ENCODE measurements at places on chromosomes 1 and 21. TPM values are rescaled to one million over a fixed set of nuclear protein-coding genes. Genes with fewer than 3 reads are reported as not detected.

Gene KHDRBS1
- total RNA-seq: 48.5 TPM

Gene TBX15
- total RNA-seq: 49.6 TPM

Gene SPAG17
- total RNA-seq: 0.52 TPM

Gene MROH7
- total RNA-seq: 1.6 TPM

Gene HHIPL2
- total RNA-seq: under 0.01 TPM

Gene FAM151A
- not detected for total RNA-seq

Gene NR0B2
- total RNA-seq: not detected

Gene S100A7
- not detected for total RNA-seq

Gene SLC5A3
- total RNA-seq: 21.4 TPM

Gene DNAJC8
- 27.1 TPM for total RNA-seq

Gene MTARC1
- total RNA-seq: 5.2 TPM

Gene ERRFI1
- 3.7 TPM for total RNA-seq

Gene CORT
- total RNA-seq: 0.52 TPM

Gene SH2D5
- under 0.01 TPM for total RNA-seq

Gene SLC44A3
- 2.6 TPM for total RNA-seq

Gene BATF3
- 0.52 TPM for total RNA-seq

Gene XCL1
- total RNA-seq: not detected

Gene USP33
- 79.9 TPM for total RNA-seq

Gene SH2D1B
- total RNA-seq: 0.52 TPM

Gene KRTAP19-3
- total RNA-seq: not detected

Gene BRDT
- total RNA-seq: not detected

Gene C1orf141
- not detected for total RNA-seq

Gene CLCA4
- not detected for total RNA-seq

Gene C1orf116
- total RNA-seq: not detected

Gene SDC3
- total RNA-seq: 8.9 TPM

Gene PTAFR
- total RNA-seq: 2.1 TPM

Gene NR1I3
- not detected for total RNA-seq

Gene TNFRSF25
- total RNA-seq: 3.7 TPM

Gene PGM1
- total RNA-seq: 144 TPM

Gene RIPPLY3
- not detected for total RNA-seq

Gene OR2G6
- not detected for total RNA-seq

Gene UTS2
- total RNA-seq: not detected

Gene VASH2
- total RNA-seq: 11.5 TPM

Gene KLHDC9
- total RNA-seq: not detected

Gene NUAK2
- 1.0 TPM for total RNA-seq

Gene ATP6V1G3
- not detected for total RNA-seq

Gene TMIGD3
- total RNA-seq: 1.6 TPM

Gene SPATA21
- not detected for total RNA-seq

Gene ICOSLG
- 2.6 TPM for total RNA-seq

Gene RXRG
- 39.1 TPM for total RNA-seq

Gene PHGDH
- 50.1 TPM for total RNA-seq

Gene CELA2A
- not detected for total RNA-seq

Gene SLC30A2
- total RNA-seq: under 0.01 TPM

Gene KRTAP8-1
- not detected for total RNA-seq

Gene ACTL8
- not detected for total RNA-seq

All from skeletal muscle tissue (tissue), 5 donors.